ENCODE measurements at places on chromosomes 3 and 15. TPM values are rescaled to one million over a fixed set of nuclear protein-coding genes. Genes with fewer than 3 reads are reported as not detected.

Gene GCSAM
- total RNA-seq: not detected

Gene PRR23A
- total RNA-seq: not detected

Gene ANKRD63
- 0.20 TPM for total RNA-seq

Gene CFAP100
- total RNA-seq: not detected

Gene PTX3
- total RNA-seq: 0.99 TPM

Gene SMCO1
- not detected for total RNA-seq

Gene TLE3
- 32.8 TPM for total RNA-seq

Gene SLC15A2
- 0.20 TPM for total RNA-seq

Gene ACP3
- total RNA-seq: not detected

Gene ACVR2B
- 1.4 TPM for total RNA-seq

Gene CCDC9B
- 19.2 TPM for total RNA-seq

Gene CCR9
- total RNA-seq: not detected

Gene LMOD3
- not detected for total RNA-seq

Gene ARID3B
- total RNA-seq: 3.5 TPM

Gene TOMM70
- total RNA-seq: 47.7 TPM

Gene ZNF106
- 7.2 TPM for total RNA-seq

Gene GTF2A2
- 195 TPM for total RNA-seq

Gene C3orf20
- 0.02 TPM for total RNA-seq

Gene TERC
- total RNA-seq: not detected

Gene DALRD3
- 24.1 TPM for total RNA-seq

Gene CMTM8
- total RNA-seq: 12.8 TPM

Gene CNTN4
- not detected for total RNA-seq

Gene ITGA11
- 2.8 TPM for total RNA-seq

Gene CTDSPL2
- 20.0 TPM for total RNA-seq

Gene RTP1
- total RNA-seq: not detected

Gene ST3GAL6
- 1.1 TPM for total RNA-seq

Gene TRPM7
- total RNA-seq: 26.7 TPM

Gene TMED3
- 155 TPM for total RNA-seq

Gene CNTN6
- not detected for total RNA-seq

Gene TM6SF1
- total RNA-seq: 0.18 TPM

Gene PLA2G4D
- not detected for total RNA-seq

Gene DCLK3
- not detected for total RNA-seq

Gene SOX2
- 0.50 TPM for total RNA-seq

Gene DHFR2
- total RNA-seq: 3.2 TPM

Gene ERICH6
- total RNA-seq: 0.07 TPM

Gene PIGB
- 12.2 TPM for total RNA-seq

Gene BCL2A1
- 17.9 TPM for total RNA-seq

Gene PPP1R2
- 18.7 TPM for total RNA-seq

Gene GP9
- not detected for total RNA-seq

Gene IQCH
- 1.0 TPM for total RNA-seq

Gene TTC21A
- 1.2 TPM for total RNA-seq

Gene NRROS
- 0.04 TPM for total RNA-seq

Gene ITIH4
- total RNA-seq: 0.25 TPM

Gene BCHE
- total RNA-seq: 1.0 TPM

Gene MORC1
- 0.02 TPM for total RNA-seq

Gene DUOXA2
- total RNA-seq: not detected

Gene MST1R
- 5.3 TPM for total RNA-seq

Gene CLRN1
- not detected for total RNA-seq

Gene DNAH12
- total RNA-seq: 0.18 TPM

Gene MESP2
- total RNA-seq: 0.50 TPM

Gene ASB14
- total RNA-seq: not detected

Gene C3orf70
- total RNA-seq: 0.16 TPM

Gene VGLL3
- 16.1 TPM for total RNA-seq

Data from A549 treated with dexamethasone at 1 μM for 4 hours (cell line).